Activated T-helper 2 cell treated with anti-CD3 and anti-CD28 coated beads, Interferon-gamma antibody, Interleukin-2, Interleukin-4, amounts not matched to agents 10 μg/mL and 5 μg/mL and 100 μg/mL, durations not matched to agents 14 hours and 24 hours and 36 hours (primary cell): ENCODE measurements at places on chromosomes 13 and 19.

DNA sequence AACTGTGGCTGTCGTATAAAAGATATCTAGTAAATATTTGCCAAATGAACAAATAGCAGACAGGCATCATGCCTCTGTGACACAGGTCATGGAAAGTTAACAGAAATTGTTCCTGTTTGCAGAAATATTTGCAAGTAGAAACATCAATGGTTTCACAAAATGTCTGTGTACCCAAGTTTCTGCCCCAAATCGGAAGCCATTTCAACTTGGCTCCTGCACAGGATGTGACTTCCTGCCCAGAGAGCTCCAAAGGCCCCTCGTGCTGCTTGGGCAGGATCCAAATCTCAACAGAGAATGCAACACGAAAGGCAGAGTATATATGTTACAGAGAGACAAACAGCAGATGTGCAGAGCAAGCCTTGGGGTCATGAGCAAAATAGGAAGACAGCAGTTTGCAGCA, 95.5 kb upstream of the SERP2 start:
- DNase-seq: no peak

DNA sequence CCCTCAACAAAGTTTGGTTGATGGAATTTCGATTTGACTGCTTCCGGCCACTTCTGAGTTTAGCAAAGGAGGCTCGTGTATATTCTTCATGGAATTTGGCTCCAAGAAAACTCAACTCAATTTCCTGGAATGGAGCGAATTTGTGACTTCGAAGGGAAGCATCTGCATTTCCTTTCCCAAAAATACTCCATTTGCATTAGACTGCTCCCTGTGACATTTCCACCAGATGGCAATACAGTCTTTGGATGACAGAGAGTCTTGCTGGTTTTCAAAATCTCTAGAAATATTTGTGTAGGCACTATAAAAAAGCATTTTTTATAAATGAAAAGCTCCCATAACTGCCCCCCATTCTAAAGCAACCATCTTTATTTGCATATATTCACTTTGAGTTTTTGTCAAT, 4.1 kb downstream of the C1QTNF9 start:
- no peak for DNase-seq

- DNase-seq: no peak
These were observed 203.8 kb upstream of the SLITRK6 start for GRCh38 chr13:86003029-86003428.

GRCh38 chr13:71613066-71613745, 253.8 kb downstream of the DACH1 start:
- no peak for DNase-seq

GRCh38 chr13:26873386-26873698, 112.8 kb upstream of the GPR12 start:
- no peak for DNase-seq
